Adipocyte (in vitro differentiated cells): ENCODE measurements at places on chromosomes 11 and 22.

GRCh38 chr11:110573411-110573810, 138.8 kb downstream of the ARHGAP20 start:
- DNase-seq = no peak

GRCh38 chr11:78641541-78641940, 66.9 kb upstream of the NARS2 start:
- DNase-seq = no peak

DNA sequence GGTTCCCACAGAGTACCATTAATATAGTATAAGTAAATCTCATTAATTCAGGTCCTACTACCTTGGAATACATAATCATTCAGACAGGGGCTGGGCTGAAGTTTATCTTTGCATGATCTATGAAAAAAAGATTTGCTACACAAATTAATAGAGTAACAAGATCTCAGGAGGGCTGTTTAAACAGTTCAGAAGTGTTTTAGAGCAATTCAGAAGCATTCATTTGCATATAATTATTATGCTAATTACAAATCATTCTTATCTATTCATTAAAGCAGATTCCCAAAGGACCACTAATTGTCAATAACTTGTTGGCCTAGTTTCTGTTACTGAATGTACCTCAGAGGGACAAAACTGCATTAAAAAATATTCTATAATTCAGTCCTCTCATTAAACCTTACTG, 40.5 kb downstream of the PITPNB start:
- DNase-seq = no peak

GRCh38 chr11:87194985-87195820, 157.5 kb downstream of the TMEM135 start:
- no peak for DNase-seq

- DNase-seq = no peak
These were observed 1170.1 kb downstream of the LRRC4C start for GRCh38 chr11:40289370-40289769.

DNA sequence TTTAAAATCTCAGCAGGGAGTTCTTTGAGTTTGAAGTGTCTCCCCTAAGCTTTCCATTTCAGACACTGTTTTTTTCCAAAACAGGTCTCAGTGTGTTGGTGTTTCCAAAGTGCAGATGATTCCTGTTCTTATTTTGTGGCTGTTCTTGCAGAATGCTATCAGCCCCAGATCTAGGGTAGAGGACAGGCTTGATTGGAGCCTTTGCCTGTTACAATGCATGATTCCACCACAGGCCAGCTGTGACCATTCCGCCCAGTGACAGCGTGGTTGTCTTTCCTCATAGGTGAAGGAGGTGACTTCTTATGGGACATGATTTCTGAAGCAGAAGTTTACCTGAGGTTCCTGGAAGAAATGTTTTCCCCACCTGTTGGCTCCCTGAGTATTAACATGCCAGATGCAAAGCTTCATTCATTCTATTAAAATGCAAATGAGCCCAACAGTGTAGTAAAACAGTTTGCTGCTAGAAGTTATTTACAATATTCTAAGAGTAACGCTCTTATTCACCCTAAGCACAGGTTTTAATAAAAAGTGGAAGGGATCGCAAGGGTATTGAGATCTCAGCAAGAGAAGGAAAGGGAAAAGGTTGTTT, 36.9 kb upstream of the BIRC3 start:
- no peak for DNase-seq

GRCh38 chr11:6926208-6927029, at the start of gene ZNF215:
Gene ZNF215, plus strand, starts transcription at chr11:6926426. Its CDS starts 5,847 bp downstream, at chr11:6932273.
- DNase-seq = peak; percentile 92

DNA sequence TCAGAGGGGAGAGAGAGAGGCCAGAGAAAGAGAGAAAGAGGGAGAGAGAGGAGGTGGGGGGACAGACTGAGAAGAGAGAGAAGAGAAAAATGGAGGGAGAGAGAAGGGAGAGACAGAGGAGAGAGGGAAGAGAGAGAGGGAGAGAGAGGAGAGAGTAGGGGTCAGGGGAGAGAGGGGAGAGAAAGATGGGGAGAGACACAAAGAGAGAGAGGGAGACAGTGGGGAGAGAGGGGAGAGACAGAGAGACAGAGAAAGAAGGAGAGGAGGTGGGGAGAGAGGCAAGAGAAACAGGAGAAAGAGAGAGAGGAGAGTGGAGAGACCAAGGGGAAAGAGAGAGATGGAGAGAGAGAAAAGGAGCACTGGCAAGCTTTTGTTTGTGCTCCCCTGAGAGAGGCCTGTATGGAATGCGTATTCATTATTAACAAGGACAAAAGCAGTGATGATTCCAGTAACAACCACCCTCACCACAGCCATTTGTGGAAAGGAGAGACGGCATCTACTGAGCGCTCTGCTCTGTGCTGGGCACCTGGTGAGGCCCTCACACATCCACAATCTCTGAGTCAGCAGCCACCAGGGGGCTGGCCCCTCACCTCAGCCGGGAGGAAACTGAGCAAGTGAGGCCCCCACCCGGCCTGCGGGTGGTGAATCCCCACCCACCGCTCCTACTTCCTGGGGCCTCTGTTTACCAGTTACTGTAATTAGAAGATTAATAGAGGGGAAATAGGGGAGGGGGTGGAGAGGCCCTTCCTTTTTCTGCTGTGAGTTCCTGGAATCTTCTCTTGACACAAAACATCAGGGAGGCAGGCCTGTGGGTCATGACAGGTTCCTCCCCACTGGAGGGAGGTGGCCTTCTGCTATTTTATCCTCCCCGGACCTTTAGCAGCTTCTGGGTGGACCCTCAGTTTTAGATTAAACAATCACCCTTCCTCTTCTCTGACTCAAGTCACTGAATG, 14.6 kb upstream of the MIAT start:
- no peak for DNase-seq

DNA sequence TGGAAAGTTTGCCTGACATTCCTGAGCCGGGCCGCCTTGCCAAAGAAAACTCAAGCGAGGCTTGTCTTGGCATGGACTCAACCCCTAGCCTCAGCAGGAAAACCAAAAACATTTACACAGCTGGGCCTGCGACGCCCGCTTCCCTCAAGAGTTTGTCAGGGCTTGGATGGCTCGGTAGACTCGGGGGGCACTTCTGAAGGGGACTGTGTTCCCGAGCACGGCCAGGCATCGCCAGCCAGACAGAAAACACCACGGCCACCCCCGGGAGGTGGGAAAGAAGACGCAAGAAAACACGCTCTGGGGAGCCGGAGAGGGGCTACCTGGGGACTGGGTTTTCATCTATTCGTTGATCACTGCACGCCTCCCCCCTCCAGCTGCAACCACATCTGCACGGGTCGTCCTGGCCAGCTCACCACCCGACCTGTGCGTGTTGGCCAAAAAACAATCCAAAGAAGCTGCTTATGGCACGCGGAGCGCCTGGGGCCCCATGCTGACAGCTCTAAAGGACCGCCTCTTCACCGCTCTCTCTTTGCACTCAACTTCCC, 380.7 kb downstream of the MN1 start:
- peak; percentile 96 for DNase-seq

GRCh38 chr11:120819437-120820365, 204.2 kb upstream of the TBCEL start:
- DNase-seq = no peak

- DNase-seq = no peak
These were observed 88.4 kb upstream of the FGF3 start for GRCh38 chr11:69907611-69908010.

DNA sequence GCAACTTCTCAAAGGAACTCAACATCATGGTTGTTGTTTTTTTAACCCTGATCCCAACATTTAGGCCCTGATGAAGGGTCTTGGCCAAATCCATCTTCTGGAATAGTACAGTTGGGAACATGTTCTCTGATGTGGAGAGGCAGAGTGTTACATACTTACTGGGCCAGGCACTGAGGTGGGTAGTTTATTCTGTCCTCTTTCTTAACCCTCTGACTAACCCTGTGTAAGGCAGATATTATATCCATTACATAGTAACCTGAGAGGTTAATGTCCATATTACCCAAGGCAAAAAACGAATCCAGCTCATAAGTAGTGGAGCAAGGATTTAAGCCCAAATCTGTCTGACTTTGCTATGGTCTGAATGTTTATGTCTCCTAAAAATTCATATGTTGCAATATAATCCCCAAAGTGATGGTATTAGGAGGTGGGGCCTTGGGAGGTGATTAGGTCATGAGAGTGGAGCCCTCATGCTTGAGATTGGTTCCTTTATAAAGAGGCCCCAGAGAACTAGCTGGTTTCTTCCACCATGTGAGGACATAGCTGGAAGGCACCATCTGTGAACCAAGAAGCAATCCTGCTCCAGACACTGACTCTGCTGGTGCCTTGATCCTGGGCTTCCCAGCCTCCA, 16.3 kb downstream of the PPFIBP2 start:
- peak; percentile 25 for DNase-seq
